ENCODE measurements at places on chromosomes 7 and 10.

DNA sequence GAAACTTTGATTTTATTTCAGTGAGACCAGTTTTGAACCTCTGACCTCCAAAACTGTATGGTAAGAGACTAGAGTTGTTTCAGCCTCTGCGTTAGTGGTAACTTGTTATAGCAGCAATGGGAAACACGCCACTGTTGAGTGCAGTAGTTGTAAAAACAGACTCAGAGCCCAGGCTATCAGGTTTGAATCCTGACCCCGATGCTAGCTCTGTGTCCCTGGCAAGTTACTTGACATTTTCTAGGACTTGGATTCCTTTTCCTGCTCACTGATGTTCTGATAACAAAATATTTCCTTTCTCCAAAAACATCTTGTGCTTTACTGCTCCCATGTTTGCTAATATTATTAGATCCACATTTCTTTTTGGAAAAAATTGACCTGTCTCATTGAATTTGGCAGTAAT lies 131.0 kb downstream of the PLXDC2 start:
- no peak for DNase-seq

- DNase-seq = no peak
Measured at GRCh38 chr7:93944673-93945072, 23.1 kb downstream of the GNG11 start.

DNA sequence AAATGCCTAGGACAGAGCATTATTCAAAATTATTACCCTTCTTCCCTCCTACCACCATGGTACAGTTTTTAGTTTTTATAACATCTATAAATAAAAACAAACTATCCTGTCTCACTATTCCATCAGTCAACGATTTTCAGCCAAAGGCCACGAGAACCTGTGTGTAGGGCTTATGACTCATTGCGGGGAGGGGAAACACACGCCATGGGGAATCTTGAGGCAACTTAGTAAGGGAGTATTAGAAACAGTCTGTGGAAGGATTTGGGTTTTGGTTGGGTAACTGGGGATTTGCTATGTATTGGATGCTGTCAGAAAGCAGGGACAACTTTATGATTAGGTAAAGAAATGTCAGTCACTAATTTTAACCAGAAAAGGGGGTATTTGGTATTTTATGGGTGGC lies 14.7 kb downstream of the GPR141 start:
- DNase-seq = no peak

DNA sequence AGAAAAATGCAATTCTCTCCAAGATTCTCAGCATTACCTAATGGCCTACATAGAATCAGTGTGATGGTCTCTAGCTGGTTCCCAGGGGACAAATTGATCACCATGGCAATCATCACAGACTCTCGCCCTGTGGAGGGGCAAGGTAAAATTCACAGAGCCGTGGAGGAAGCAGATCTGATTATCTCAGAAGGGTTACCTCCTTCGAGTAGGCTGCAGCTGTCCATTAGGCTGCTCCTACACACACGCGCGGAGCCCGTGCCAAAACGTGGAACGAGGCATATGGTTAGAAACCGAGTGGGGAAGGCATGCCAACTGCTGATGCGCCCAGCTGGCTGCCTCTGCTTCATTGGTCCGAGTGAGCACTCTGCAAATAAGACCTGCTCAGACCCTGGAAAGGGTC lies 52.8 kb upstream of the PTER start:
- no peak for DNase-seq

- DNase-seq = no peak
Measured at GRCh38 chr7:83119494-83119893, 43.2 kb downstream of the PCLO start.
